ENCODE measurements at places on chromosomes 6 and 20. TPM values are rescaled to one million over a fixed set of nuclear protein-coding genes. Genes with fewer than 3 reads are reported as not detected.

The OXT gene
- total RNA-seq, result not detected

The CLPSL2 gene
- not detected for total RNA-seq

The RBPJL gene
- not detected for total RNA-seq

The LGSN gene
- 0.93 TPM for total RNA-seq

The GHRH gene
- not detected for total RNA-seq

The PAQR8 gene
- total RNA-seq, result 2.7 TPM

The ZNF334 gene
- total RNA-seq, result 5.4 TPM
